M059J (cell line): ENCODE measurements at places on chromosomes 16 and 17.

GRCh38 chr17:47720196-47720595 lies 12.8 kb upstream of the TBX21 start:
- DNase-seq, result no peak

DNA sequence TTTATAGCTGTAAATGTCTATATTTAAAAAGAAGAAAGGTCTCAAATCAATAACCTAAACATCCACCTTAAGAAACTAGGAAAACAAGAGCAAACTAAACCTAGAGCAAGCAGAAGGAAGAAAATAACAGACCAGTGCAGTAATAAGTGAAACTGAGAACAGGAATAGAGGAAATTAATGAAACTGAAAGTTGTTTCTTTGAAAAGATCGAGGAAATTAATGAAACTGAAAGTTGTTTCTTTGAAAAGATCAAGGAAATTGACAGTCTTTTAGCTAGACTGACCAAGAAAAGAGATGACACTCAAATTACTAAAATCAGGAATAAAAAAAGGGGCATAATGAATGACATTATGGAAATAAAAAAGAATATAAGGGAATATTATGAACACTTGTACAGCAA lies 46.4 kb downstream of the SLFN5 start:
- no peak for DNase-seq

- DNase-seq, result no peak
These were observed 154.0 kb downstream of the TMEM132E start for GRCh38 chr17:34733333-34733732.

- peak; percentile 24 for DNase-seq
These were observed 7.9 kb downstream of the CLUAP1 start for GRCh38 chr16:3508736-3509135.

- DNase-seq, result no peak
These were observed 426.6 kb downstream of the PMP22 start for GRCh38 chr17:14838567-14838966.

- no peak for DNase-seq
These were observed 10.4 kb upstream of the SLC47A2 start for GRCh38 chr17:19726631-19727376.

DNA sequence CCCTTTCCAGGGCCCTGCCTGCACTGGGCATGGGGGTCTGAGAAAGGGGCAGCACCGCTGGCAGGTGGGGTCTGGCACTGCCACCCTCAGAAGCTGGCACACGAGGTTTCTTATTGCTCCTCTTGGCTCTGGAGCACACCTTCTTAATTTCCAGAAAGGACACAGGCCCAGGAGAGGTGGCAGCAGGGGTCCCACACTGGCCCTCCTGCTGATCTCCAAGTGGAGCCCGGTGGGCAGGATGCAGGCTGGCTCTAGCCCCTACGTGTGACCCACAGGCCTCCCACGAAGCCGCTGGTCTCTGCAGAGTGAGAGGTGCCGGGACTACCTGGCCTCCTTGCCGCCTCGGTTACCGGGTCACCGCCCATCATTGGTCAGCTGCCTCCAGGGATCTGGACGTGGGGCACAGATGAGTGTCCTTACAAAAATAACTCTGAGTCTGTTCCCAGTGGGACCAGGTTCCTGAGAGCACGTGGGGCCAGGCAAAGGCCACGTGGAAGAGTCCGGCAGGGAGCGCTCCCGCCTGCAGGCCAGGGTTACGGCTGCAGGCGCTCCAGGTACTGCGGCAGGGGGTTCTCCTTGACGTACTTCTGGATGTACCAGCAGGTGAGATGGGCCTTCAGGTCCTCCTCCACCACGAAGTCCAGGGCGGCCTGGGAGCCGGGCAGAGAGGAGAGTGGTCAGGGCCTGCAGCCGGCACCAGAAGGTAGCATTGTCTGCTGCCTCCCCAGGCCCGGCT lies 10.3 kb downstream of the NATD1 start:
- DNase-seq, result no peak

- DNase-seq, result peak; percentile 83
These were observed at the start of gene NAGLU for GRCh38 chr17:42536048-42536371. TSS of gene NAGLU (plus strand) at chr17:42536241. CDS start at chr17:42536273, 32 bp downstream.
